ENCODE measurements at places on chromosomes 7 and 10.

- peak; percentile 9 for ATAC-seq
Measured at GRCh38 chr10:80204677-80205476, 460 bp downstream of the ANXA11 start.

DNA sequence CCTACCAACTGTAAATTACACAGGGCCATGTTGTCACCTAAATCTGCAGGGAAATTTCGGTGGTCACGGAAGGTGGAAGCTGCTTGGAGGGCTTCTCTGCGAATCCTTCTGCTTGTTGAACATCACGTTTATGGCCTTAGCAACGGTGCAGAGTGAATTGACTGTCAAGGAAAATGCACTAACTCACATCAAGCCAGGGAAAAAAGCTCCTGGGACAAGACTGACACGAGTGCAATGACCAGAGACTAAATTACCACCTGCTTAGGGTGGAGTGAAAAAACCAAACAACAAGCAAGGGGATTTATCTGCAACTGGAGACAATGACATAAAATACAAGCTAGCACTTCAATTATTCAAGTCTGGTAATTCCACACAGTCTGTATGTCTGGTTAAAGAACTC, 211.2 kb downstream of the JAZF1 start:
- no peak for ATAC-seq

GRCh38 chr10:83764666-83765065, 374.6 kb upstream of the GHITM start:
- ATAC-seq = no peak

GRCh38 chr7:77407906-77408305, 8.2 kb downstream of the GSAP start:
- no peak for ATAC-seq

- no peak for ATAC-seq
Measured at GRCh38 chr10:58836991-58837575, 324.4 kb downstream of the BICC1 start.

DNA sequence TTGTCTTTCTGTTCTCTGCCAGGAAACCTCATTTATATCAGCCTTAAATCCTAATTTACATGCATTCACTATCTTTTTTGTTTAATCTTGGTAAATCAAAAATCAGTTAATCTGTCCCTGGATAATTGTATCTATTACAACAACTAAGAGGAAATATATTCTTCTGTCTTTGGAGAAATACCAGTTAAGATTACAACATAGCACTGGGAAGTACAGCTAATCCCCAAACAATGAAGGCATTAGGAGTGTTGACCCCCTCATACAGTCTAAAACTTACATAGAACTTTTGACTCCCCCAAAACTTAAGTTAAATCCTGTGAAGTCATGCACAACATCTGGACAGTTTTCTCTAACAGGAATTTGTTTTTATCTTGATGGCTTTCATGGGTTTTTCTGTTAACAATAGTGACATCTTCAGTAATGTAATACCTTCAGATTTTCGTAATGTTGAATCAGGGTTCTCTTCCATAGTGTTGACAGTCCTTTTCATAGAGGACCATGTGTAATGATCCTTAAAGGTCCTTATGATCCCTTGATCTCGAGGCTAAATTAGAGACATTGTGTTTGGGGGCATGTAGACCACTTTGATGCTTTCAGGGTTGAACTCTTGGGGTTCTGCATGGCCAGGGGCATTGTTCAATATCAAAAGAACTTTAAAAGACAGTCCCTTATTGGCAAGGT, 24.1 kb upstream of the ABCC2 start:
- ATAC-seq = no peak

GRCh38 chr10:22606164-22606614, 108.2 kb downstream of the PIP4K2A start:
- ATAC-seq = no peak

- ATAC-seq = no peak
Measured at GRCh38 chr10:125146791-125147579, 13.4 kb downstream of the CTBP2 start.

DNA sequence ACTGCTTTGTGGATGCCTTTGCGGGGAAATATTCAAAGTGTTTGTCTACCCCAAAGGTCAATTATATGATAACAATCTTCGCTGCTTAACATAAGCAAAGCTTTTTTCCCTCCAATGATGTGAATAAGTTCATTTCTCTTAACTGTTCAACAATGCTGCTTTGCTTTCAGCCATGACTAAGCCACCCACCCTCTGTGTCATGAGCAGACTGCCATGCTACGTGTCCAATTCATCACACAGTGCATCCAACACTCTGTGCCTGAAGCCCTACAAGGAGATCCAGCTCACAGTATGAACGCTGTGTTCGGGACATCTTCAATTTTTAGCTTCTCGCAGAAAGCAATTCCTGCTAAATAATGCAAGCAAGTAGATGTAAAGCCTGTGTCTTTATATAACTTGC, 5.7 kb upstream of the TAS2R40 start:
- ATAC-seq = no peak

GRCh38 chr7:54336800-54337199, 205.4 kb upstream of the VSTM2A start:
- ATAC-seq = no peak

- ATAC-seq = no peak
Measured at GRCh38 chr10:4399556-4399955, 426.5 kb upstream of the AKR1E2 start.

GRCh38 chr7:128174386-128174785, 66.7 kb upstream of the LEP start:
- no peak for ATAC-seq

GRCh38 chr10:36182179-36182566, 540.1 kb upstream of the FZD8 start:
- no peak for ATAC-seq

DNA sequence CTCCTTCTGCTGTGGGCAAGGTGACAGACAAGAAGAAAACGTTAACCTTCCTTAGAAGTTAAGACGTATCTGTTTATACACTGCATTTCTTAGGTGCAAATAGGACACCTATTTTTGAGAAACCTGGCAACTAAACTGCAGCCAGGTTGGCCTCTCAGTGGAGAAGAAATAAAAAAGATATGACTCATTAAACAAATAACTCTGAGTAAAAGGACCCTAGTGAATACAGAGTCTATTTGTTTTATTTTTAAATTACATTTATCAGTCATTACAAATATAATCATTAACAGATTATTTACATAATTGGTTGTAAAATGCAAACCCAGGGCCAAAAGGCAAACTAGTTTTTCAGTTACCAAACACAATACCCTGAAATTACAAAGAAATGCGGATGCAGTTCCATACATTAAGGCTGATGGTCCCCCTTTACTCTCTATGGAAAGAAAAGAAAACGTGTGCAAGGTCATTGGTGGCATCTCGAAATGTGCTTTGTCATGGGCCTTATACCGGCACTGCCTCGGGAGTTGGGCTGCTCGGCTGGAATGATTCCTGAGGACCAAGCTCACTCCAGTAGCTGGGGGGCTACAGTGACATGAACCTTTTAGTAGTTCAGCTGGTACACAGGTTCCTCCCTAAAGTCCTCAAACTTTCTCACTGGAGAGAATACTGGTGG, 38.4 kb downstream of the ADRB1 start:
- no peak for ATAC-seq

GRCh38 chr10:26776258-26776657, 78.8 kb downstream of the PDSS1 start:
- ATAC-seq = no peak

- ATAC-seq = peak; percentile 83
Measured at GRCh38 chr10:86756511-86757112, at the start of gene BMPR1A. TSS of gene BMPR1A (plus strand) at chr10:86756619. CDS start at chr10:86876019, 119,400 bp downstream.

GRCh38 chr10:101441541-101442455, 87.8 kb downstream of the BTRC start:
- peak; percentile 89 for ATAC-seq

- no peak for ATAC-seq
Measured at GRCh38 chr7:75533926-75534325, 41.8 kb downstream of the SPDYE5 start.

GRCh38 chr7:21367537-21367936, 60.3 kb upstream of the SP4 start:
- ATAC-seq = no peak

DNA sequence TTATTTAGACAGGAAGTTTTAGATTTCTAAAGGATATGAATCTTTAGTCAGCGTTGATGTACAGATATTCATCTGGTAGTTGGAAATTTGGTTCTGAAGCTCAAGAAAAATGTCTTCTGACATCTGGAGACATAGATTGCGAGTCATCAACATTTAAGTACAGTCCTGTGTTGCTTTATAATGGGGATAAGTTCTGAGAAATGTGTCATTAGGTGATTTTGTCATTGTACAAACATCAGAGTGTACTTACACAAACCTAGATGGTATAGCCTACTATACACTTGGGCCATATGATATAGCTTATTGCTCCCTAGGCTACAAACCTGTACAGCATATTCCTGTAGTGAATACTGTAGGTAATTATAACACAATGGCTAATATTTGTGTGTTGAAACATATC, 49.6 kb upstream of the UBN2 start:
- ATAC-seq = no peak

GRCh38 chr10:132679217-132679595, 106.7 kb downstream of the NKX6-2 start:
- no peak for ATAC-seq

DNA sequence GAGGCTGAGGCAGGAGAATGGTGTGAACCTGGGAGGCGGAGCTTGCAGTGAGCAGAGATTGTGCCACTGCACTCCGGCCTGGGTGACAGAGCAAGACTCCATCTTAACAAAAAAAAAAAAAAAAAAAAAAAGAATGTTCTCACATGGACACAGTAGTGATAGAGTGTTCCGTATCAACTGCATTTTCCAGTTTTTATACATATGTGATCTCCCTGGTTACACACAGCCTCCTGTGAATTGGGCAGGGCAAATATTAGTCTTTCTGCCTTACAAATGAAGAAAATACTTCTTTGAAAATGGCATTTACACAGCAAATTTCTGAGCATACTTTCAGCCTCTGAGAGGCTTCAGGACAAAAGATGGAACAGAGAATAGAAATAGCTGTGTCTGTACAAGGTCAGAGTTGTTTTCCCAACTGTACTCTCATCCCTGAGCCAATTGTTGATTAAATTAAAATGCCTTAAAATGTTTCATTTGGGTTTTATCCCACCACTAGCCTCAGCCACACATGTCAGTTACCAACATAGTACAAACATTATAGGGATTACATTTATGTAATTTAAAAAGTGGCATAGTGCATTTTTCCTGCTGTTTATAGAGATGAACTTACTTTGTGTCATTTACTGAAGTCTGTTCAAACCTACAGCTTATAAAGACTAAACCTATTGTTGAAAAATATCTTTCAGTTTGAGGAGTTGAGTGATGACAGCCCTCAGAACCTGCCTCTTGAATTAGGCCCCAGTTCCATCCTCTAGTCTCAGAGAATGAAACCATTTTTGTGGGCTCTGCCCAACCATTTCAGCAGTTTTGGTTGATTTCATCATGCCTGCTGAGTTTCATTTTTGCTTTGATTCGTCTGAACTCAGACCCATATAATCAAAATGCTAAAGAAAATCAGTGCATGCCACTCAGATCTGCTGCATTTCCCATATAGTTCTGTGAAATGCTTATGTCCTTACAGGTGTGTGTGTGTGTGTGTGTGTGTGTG, 609.4 kb upstream of the C7orf33 start:
- peak; percentile 33 for ATAC-seq

DNA sequence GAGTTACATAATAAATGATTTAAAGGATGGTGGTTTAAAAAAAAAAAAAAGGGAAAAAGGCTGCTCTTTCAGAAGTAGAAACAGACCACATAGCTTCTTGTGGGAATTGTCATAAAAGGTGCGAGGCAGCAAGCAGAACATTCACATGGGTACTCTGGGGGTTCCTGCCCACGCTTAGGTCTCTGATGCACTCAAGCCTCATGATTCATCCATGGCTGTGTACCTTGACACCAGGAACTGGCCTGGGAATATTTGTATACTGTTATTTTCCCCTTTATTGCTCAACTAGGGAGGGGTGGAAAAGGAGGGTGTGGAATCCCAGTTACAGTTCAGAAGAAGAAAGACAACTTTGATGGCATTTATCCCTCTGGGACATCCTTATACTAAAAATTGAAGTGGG, 4.0 kb downstream of the PON2 start:
- no peak for ATAC-seq

- no peak for ATAC-seq
Measured at GRCh38 chr7:38953971-38954370, 23.7 kb upstream of the POU6F2 start.

DNA sequence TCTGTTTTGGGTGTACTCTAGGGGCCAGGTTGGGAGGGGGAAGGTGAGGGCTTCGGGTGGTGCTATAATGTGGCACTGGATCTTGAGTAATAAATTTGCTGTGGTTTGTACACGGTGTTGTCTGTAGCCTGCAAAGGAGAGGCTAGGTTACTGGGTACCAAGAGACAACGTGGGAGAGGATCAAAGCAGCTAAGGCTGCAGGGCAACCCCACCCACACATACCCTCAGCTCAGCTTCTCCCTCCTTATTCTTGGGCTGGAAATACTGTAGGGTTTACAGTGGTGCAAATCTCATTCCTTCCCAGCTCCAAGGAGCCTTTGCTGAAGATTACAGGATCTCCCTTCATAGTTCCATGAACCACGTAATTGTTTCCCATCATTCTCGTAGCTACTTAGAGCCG, 1.9 kb upstream of the FSCN3 start:
- ATAC-seq = no peak

DNA sequence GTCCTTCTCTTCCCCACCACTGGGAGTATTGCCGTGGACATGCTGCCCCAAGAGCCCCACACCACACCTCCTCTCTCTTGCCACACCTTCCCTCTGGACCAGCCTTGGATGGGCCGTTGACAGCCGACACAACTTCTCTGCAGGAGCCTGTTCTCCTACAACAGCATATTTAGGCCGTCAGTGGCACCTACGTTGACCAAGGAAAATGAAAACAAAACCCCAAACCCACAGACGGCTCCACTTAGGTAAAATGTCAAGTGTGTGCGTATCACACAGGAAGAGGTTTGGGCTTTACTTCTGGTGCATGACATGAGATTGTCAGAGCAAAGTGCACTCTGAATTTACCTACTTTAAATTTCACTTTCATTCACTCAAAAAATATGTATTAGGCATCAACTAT, 246.6 kb downstream of the ZMYND11 start:
- ATAC-seq = no peak

GRCh38 chr10:70758757-70759514, 26.2 kb downstream of the TBATA start:
- ATAC-seq = peak; percentile 80

DNA sequence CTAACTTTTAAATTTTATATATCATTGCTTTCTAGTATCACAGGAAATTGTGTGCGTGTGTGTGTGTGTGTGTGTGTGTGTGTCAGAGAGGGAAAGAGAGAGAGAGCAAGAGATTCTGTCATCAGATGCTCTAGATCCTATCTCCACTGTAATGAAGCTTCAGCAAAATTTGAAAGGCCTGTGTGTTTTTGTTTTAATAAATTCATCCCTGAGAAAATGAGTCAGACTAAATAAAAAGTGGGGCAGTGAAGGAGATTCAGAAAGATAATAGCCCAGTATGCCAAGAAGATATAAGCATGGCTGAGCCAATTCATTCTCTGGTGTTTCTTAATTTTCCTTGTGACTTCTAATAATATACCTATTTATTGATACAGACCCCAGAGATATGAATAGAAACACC, 184.2 kb upstream of the TMEM196 start:
- ATAC-seq = no peak

- ATAC-seq = no peak
Measured at GRCh38 chr7:7793921-7794320, 75.5 kb upstream of the RPA3 start.
